ENCODE measurements at places on chromosomes 2 and 18.

GRCh38 chr2:182581196-182581935 lies 134.7 kb upstream of the DNAJC10 start:
- DNase-seq = no peak

GRCh38 chr18:57780706-57781347 lies 22.3 kb downstream of the ATP8B1 start:
- DNase-seq = no peak

DNA sequence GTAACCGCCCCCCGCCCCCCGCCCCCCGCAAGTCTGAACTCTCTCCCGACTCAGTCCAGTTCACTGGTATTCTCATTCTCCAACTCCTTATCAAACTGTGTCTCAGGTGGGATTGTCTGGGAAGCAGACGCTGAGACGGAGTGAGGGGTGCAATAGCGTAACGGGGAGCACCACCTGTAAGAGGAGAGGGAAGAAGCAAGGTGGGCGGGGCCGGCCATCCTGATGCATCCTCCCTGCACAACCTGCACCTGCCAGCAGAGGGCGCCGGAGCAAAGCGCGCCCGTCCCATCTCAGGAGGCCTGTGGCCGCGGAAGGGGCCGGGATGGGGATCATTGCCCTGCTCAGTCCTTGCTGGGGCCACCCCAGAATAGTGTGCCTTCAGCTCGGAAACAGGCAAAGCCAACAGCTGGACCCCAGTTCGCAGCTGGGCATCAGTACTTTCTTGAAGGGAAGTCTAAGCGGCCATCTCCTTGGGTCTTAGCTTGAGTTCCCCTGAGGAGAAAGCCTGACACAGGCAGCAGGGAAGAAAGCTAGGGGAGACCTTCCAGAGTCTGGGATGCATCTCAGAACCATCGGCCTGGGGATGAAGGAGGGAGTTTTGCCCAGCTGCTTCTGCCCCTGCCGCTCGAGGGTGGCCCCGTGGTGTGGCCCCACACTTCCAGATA lies 208.0 kb downstream of the TFCP2L1 start:
- DNase-seq = peak; percentile 35

GRCh38 chr2:119005555-119005954 lies 63.6 kb downstream of the MARCO start:
- DNase-seq = no peak

DNA sequence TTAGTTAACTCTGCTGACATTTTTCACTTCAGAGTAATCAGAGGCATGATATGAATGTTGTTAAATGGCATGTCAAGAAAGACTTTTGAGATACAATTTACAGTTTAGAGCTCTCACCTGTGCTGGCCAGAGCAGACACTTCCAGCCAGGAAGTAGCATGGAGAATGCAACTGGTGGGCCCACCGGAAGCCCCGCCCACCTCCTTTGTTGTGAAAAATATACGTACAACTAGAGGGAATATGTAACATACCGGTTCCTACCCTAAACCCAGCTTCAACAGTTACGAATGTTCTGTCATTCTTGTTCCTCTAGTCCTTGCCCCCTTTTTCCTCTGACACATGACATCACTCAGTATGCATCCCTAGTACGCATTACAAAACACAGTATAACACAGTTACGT lies 70.2 kb upstream of the ITM2C start:
- DNase-seq = no peak

DNA sequence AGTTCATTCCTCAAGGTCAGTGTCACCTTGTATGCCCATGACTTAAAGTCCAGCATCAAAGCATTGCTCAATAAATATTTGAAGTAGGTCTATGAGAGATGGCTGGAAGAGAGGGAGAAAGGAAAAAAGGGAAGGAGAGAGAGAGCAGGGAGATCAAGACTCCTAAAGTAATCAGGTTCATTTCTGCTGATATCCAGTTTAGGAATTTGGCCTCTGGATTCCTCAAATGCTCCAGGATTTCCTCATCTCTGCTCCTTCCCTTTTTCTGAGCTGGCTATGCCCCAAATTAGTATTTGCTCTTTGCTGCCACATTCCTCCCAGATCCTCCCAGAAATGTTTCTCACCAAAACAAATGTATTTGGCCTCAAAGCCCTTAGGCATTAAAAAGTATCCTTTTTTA lies 739.4 kb upstream of the CHAC2 start:
- DNase-seq = no peak

- no peak for DNase-seq
Observed at GRCh38 chr2:221851531-221852045, 279.5 kb upstream of the EPHA4 start.

DNA sequence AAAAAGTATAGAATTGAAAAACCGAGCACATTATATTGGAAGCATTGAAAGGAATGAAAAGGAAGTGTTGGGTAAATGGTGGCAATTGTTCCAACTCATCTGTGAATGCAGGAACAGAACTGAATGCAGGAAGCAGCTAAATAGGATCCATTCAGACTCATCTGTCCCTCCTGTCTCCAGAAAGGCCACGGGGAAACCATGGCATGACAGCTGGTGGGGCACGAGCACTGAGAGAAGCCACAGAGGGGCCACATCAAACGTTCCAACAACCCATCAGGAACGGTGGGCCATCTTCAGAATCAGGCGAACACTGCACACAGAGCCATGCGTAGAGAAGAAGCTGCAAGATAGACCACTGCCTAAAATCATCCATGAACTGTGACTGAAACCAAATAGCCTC lies 138.5 kb upstream of the SLC35G4 start:
- no peak for DNase-seq

DNA sequence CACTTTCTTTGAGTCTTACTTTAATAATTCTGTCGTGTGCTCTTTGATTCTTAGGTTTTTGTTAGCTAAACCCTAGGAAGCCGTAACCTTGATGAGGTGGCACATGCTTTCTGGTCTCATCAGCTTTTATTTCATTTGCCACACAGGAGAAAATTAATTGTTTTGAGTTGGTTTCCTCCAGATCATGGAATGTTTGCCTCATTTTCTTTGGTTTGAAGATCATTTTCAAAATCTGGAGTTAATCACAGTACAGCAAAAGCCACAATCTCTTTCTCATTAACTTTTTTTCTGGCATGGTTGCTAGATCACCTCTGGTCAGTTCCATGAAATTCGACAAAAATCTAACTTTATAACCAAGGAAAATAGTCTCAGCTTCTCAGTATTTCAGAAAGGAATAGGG lies 182.9 kb downstream of the MYO1B start:
- DNase-seq = no peak

- peak; percentile 67 for DNase-seq
Observed at GRCh38 chr2:64989126-64989981, at the start of gene SLC1A4. SLC1A4 (plus strand) TSS chr2:64989399; CDS start chr2:64989644, 245 bp downstream.

GRCh38 chr2:8134985-8135682 lies 546.7 kb upstream of the ID2 start:
- DNase-seq = no peak
